Retina (tissue), 1 donor: ENCODE measurements at places on chromosomes 3 and 15.
A peak's percentile ranks its signal among the peaks of the same experiment; 100 is the strongest.

GRCh38 chr3:127849368-127849767 is 27.1 kb upstream of the MGLL start:
- peak; percentile 73 for DNase-seq

DNA sequence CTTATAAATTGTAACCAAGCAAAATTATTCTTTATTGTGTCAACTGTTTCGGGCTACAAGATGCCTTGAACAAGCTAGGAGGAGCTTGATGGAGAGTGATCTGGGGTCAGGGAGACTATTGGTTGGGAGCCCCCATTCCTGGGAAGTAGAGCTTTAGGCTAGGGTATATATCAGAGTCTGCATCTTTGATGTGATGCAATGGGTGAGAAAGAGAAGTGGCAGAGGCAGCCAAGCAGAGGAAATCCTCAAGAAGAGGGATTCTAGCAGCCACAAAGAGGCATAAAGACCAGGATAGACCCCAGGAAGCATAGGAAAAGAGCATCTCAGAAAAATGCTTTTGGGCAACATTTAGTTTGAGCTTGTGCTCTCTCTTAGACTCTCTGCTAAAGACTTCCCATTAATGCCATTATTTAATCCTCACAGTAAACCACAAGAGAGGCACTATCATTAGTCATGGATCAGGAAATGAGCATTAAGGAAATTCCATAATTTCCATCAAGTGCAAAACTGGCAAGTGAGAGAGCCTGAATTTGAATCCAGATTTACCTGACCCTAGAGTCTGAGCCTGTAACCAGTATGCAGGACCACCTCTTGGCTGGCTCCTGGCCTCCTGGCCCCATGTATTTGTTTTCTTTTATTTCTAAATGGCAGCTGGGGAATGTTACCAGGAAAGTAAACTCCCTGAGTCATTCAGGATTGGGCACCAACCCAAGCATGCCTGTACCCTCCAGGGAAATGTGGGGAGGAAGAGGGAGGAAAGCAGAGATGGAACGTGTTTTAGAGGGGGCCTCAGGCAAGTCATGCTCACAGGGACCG is 118.7 kb downstream of the RPL22L1 start:
- DNase-seq: no peak

DNA sequence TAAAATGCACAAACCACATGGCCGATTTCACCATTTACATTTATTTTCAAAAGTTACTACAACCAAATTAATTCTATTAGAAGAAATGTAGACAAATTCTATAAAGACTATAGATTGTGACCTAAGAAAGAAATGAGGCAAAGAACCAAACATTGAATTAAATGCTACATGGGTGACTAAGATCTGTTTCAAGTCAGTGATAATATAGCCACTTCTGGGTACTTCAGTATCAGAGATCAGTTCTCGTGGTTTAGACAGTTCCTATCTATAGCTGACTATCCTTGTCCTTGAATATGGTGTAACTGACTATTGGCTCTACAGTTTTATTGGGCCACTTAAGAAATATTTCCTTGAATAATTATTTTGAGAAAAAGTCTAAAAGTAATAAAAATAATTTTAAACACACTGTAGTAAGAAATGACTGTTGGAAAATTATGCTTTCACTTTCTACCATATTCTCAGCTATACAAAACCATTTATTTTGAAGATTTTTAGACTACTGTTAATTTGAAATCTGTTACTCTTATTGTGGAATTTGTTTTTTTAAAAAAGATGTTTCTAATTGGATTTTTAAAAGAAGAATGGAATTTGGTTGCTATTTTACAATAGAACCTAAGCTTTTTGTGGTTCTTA is 14.1 kb downstream of the KCNMB3 start:
- DNase-seq: no peak

GRCh38 chr3:180335050-180335449 is 266.9 kb upstream of the TTC14 start:
- no peak for DNase-seq

GRCh38 chr15:101620671-101621070 is 31.5 kb downstream of the TM2D3 start:
- DNase-seq: no peak

DNA sequence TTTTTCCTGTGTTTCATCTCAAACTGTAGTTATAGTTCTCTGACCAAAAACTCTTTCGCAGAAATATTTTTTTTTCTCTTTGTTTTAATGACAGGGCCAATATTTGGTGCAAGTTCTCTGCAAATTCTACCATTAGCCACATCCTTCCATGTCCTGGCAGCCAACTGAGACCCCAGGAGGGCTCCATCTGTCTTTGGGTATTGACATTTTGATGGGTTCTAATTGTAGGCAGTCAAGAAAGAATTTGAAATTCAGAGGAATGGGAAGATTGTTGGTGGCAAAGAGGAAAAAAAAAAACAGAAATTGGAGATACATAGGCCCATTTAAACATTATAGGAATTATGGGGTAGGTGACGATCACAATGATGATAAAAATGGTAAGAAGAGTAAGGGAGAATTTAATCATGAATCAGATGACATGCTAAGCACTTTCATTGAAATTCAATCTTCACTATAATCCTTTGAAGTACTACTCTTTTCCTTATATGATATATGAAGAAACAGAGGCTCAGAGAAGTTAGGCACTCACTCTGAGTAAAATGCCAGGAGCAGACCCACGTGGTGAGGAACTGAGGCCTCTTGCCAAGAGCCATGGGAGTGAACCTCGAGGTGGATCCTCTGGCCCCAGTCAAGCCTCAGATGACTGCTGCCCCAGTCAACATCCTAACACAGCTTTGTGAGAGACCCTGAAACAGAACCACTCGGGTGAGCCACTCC is 151.4 kb downstream of the PDZRN3 start:
- DNase-seq: no peak

DNA sequence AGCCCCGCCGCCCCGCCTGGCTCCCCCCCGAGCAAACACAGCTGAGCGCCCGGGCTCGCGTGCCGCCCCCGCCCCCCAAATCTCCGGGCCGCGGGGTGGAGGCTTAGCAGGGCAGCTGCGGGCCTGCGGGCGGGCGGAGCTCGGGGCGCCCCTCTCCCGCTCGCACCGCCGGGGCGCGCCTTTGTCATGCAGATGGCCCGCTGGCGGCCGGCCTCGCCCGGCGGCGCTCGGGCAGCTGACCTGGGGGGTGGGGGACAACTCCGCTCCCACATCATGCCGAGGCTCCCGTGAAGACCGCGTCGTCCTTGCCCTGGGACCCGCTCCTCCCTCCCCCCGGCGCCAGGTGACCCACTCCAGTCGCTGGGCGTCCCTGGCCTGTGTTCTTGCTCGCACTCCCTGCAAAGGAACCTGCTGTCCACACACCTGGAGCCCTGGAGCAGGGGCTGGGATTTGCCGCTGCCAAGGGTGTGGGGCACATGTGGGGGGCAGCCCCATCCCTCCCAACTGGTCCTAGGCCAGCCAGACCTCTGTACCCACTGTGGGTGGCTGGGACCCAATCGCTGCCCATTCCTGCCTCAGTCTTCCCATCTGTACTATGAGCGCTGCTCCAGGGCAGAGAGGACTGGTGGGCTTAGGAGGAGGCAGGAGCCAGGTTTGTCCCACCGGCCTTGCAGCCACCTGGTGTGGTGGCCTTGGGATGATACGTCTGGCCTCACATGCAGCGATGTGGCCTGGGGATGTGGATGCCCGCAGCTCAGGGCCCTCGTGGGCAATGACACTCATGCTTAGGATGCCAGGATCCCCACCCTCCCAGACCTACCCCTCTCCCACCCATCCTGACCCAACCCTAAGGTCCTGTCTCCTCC is 33.5 kb downstream of the DNAJB8 start:
- DNase-seq: peak; percentile 67

GRCh38 chr3:5136211-5136918 is 14.3 kb downstream of the ARL8B start:
- no peak for DNase-seq

GRCh38 chr15:70023769-70024491 is 73.8 kb downstream of the TLE3 start:
- no peak for DNase-seq

DNA sequence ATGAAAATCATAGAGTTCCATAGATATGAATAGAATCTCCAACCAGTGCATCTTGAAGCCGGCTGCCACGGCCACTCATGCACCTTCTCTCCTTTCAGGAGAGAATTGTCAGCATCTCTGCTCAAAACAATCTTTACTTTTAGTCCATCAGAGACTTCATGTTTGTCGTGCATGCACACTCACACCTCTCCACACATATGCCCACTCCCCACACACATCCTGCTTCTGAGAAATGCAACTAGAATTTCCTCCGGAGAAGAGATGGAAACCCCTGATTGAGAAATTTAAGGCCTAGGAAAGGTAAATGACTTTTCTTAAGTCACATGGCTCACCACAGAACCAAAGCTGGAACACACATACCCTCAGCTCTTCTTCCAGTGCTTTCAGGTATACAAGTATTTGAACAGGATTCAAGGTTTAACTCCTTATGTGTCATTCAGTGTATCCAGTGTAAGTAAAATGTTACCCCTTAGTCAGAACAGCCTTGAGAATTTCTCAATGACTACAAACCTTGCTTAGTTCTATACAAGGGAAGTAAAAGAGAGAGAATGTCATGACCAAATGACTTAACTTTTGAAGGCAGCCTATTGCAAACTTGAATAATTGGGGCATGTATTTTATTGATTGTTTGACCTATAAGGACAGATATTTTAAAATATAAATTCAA is 69.1 kb upstream of the TSEN2 start:
- DNase-seq: no peak

DNA sequence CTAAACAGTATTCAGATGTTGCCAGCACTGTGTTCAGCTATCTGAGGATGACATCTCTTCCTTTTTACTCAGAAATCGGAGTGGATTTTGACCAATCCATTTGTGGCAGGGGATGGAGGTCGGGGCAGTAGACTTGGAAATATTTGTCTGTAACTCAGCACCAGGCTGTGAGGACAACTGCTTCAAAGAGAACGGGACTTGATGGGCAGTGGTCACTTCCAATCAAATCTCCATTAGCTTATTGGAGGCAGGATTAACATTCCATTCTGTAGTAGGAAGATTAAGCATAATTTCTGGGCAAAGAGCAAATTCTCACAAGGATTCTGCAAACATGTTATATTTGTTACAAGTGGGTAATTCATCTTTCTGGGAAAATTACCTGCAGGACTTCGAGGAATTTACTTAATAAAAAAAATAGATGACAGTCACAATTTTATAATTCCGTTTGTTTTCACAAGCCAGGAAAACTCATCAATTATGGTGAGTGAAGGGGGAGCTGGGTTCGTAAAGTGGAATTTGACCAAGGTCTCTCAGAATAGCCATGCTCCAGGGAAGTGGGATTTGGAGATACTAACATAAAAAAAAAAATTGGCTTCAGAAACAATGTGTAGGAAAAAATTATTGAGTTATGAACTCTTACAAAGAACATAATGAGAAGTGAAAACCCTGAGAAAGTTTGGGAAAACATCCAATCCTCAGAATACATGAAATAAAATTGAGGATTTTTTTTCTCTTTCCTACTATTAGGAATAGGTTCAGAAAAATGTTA is 18.1 kb downstream of the CRABP1 start:
- peak; percentile 68 for DNase-seq

GRCh38 chr3:137249311-137249940 is 291.6 kb downstream of the IL20RB start:
- DNase-seq: no peak

- DNase-seq: no peak
These were observed 9.4 kb downstream of the IGSF11 start for GRCh38 chr3:119025171-119025795.

GRCh38 chr3:31421314-31422048 is 111.2 kb upstream of the STT3B start:
- no peak for DNase-seq

GRCh38 chr3:184050217-184050847 is 2.5 kb upstream of the HTR3C start:
- no peak for DNase-seq

- no peak for DNase-seq
These were observed 109.9 kb downstream of the SENP2 start for GRCh38 chr3:185696039-185696438.

- DNase-seq: no peak
These were observed 328.0 kb downstream of the NLGN1 start for GRCh38 chr3:173725507-173725906.

DNA sequence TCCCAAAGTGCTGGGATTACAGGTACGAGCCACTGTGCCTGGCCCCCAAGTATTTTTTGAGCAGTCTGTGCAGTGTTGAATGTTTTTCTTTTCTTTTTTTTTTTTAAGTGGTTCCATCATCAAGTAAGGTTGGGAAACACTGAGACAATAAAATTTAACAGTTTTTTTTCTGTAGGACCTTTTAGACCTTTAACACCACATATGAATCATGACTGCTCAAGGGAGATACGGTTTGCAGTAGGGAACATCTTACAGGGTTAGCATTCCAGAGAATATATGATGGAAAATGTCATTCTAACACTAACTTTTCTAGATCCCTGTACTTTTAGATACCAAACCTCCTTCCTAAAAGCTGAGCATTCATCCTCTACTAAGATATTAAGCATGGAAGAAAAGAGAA is 41.7 kb downstream of the SNX4 start:
- DNase-seq: no peak

GRCh38 chr15:66216806-66217205 is 36.7 kb downstream of the MEGF11 start:
- DNase-seq: no peak

- DNase-seq: no peak
These were observed 174.5 kb upstream of the LYSMD4 start for GRCh38 chr15:99907698-99908097.

DNA sequence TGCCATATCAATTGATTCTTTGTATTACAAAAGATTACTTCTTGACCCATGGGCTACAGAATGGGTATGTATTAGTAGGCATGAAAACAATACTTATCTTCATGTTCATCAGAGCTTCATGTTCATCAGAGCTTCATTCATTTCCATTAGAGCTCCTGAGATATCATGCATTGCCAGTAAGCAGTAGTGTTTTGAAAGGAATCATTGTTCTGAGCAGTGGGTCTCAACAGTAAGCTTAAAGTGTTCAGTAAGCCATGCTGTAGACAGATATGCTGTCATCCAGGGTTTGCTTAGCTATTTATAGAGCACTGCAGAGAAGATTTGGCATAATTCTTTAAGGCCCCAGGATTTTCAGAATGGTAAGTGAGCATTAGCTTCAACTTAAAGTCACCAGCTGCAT is 596.1 kb downstream of the ZNF385D start:
- DNase-seq: no peak

DNA sequence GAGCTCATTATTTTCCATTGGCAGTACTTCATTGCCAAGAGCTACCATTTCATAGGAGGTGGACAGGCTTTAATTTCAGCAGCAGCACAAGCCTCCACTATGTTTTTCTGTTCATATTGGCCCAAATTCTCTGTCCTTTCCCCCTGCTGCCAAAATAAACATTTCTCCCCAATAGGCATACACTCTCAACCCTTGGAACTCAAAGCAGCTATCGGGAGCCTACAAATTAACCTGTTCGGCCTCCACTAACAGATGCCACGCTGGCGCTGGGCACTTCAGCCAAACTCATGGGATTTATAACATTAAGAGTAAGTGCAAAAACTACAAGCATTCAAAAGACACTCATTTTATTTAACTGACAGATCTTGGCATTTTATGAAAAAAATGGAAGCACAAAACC is 95.7 kb downstream of the NSUN3 start:
- no peak for DNase-seq

GRCh38 chr3:158935846-158936245 is 134.0 kb downstream of the MFSD1 start:
- no peak for DNase-seq
